ENCODE measurements at places on chromosomes 12 and 14.

DNA sequence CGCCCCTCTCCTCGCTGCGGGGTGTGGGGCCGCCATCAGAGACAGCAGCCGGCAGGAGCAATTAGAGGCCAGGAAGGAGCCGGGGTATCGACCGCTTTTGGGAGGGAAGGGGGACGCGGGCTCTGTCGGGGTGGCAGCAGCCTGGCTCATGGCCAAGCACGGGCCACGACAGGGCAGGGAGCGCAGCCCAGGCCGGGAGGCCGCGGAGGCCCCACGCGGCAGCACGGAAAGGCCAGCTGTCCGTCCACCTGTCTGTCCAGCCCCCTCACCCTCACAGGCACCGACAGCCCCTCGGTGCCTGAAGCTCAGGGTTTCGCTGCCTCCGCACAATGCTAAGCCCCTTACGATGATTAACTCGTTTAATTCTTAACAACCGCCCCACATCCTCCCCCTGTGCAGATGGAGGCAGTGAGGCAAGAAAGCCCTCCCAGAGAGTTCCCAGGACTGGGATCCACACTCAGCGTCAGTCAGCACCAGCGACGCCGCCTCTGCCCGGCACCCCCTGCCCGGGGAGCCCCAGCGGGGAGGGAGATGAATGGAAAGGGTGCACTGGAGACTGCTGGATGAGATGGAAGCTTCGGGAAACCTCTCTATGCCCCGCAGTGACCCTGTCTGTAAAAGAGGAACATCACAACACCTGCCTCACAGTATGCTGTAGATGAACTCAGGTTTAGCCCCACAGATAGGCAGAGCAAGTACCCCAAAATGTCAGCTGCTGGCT is 23.7 kb downstream of the NCOR2 start:
- DNase-seq, result no peak

- no peak for DNase-seq
Measured at GRCh38 chr14:105069871-105070759, 4.9 kb upstream of the GPR132 start.

- peak; percentile 37 for DNase-seq
Measured at GRCh38 chr14:104290058-104290667, 151.8 kb downstream of the KIF26A start.

- DNase-seq, result no peak
Measured at GRCh38 chr12:82688035-82688501, 1.4 kb downstream of the TMTC2 start.

GRCh38 chr12:45872446-45872845 is 117.9 kb downstream of the SCAF11 start:
- no peak for DNase-seq

DNA sequence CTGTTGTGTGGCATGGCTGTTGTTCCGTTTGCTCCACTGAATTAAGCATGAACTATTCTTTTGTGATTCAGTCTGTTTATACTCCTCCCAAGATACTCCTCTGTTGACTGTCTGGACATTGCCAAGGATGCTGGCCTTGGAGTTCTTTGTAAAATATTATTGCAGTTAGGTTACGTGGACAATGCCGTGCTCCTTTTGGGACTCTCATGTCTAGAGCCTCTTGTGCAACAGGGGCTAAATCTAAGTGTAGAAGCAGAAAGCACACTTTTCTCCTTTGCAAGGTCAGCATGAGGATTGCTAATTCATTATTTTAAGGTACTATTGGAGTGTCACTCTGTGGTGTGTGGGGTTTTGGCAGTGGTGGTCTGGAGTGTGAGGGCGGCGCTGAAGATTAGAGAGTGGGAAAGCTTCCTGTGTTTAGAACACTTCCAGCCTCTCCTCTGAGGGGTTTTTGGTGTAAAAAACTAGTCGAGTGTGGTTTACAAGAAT is 125.4 kb downstream of the SAMD4A start:
- DNase-seq, result no peak

GRCh38 chr12:100895192-100895591 is 100.6 kb downstream of the ANO4 start:
- no peak for DNase-seq

GRCh38 chr12:76799362-76799761 is 35.4 kb downstream of the ZDHHC17 start:
- DNase-seq, result no peak

DNA sequence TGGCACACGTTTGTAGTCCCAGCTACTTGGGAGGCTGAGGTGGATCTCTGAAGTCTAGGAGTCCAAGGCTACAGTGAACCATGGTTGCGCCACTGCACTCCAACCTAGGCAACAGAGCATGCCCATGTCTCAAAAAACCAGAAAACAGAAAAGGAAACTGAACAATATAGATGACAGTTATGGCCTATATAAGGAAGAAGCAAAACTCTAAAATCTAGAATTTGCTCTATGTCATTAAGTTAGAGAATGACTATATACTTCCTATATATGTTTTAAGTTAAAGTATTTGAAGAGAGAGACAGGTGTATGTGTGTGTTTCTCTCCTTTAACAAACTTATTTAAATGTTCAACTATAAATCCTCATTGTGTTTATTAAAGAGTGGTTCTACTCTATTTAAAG is 65.8 kb downstream of the MNAT1 start:
- no peak for DNase-seq

GRCh38 chr14:91330856-91331255 is 86.4 kb upstream of the GPR68 start:
- no peak for DNase-seq

- peak; percentile 20 for DNase-seq
Measured at GRCh38 chr12:131085125-131085815, 131.6 kb downstream of the ADGRD1 start.

GRCh38 chr12:49345825-49346658 is 646 bp upstream of the DNAJC22 start:
- no peak for DNase-seq

DNA sequence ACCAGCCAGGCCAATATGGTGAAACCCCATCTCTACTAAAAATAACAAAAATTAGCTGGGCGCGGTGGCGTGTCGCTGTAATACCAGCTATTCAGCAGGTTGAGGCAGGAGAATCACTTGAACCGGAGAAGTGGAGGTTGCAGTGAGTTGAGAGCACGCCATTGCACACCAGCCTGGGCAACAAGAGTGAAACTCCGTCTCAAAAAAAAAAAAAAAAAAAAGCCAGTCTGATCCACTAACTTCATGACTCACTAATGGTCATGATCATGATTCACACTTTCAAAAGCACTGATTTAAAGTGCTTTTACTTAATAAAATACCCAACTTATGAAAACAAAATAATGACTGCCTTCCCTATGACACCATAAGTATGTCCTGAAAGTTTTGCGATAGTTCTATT is 38.4 kb upstream of the CPM start:
- no peak for DNase-seq

- DNase-seq, result no peak
Measured at GRCh38 chr12:47219243-47219642, 139.5 kb upstream of the AMIGO2 start.

- DNase-seq, result peak; percentile 91
Measured at GRCh38 chr14:64764641-64765520, 60.7 kb downstream of the PLEKHG3 start.

GRCh38 chr12:23352670-23353069 is 596.8 kb downstream of the SOX5 start:
- no peak for DNase-seq

- DNase-seq, result no peak
Measured at GRCh38 chr12:131266591-131267467, 313.1 kb downstream of the ADGRD1 start.

GRCh38 chr12:27396216-27396815 is 50.2 kb upstream of the SMCO2 start:
- DNase-seq, result no peak

- no peak for DNase-seq
Measured at GRCh38 chr14:93725002-93725582, 63.2 kb downstream of the PRIMA1 start.

DNA sequence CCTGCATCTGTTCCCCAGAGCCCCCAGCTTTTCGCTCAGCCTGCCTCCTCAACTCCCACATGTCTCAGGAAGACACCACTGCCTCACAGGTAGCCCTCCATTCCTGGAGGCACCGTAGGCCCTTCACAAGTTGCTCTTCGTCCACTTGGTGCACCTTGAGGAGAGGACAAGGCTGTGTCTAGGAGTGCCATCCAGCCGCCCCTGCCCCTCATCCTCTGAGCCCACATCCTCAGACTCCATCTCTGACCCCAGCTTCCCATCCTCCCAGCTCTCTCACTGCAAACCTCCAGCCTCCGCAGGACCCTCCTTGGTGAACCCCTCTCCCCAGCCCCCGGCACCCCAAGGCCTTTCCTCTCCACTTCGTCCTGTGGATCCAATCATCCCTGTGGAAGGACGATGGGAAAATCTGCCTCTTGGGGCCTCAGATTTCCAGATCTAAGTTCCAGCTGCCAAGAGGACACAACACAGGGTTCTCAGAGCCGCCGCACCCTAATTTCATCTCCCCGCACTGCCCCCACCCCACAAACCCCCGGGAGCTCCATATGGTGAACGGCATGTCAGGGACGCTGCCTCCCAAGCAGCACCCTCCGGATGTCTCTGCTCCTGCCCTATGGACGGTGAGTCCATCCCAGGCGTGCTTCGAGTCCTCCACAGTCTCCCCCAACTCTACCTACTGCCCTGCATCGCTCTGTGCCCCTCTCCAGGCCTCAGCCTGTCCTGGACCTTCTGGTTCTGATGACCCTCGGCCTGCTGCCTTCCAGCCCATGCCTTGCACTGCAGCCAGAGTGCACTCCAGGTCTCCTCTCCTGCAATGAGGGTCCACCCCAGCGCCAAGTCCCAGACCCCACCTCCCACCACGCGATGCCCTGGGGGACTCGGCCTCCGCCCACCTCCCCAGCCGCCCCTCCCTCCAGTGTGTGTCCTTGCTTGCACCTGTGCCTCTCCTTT is 314.1 kb upstream of the DIO3 start:
- peak; percentile 59 for DNase-seq

DNA sequence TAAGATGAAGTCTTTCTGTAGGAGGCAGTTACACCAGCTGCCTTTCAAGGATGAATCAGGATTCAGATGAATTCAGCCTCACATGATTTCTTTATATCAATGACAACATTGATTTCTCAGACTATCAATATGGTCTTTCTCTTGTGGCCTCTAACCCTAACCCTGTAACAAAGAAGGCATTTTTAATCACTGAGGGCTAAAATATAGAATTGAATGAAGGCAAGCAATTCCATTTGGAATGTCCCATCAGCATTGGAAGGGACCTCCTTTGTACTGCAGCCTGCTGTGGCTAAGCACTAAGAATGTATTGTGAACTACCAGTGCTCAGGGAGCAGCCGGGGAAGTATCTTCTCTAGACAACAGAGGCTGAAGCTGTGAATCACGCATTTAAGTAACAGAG is 90.6 kb upstream of the FRMD6 start:
- DNase-seq, result no peak

DNA sequence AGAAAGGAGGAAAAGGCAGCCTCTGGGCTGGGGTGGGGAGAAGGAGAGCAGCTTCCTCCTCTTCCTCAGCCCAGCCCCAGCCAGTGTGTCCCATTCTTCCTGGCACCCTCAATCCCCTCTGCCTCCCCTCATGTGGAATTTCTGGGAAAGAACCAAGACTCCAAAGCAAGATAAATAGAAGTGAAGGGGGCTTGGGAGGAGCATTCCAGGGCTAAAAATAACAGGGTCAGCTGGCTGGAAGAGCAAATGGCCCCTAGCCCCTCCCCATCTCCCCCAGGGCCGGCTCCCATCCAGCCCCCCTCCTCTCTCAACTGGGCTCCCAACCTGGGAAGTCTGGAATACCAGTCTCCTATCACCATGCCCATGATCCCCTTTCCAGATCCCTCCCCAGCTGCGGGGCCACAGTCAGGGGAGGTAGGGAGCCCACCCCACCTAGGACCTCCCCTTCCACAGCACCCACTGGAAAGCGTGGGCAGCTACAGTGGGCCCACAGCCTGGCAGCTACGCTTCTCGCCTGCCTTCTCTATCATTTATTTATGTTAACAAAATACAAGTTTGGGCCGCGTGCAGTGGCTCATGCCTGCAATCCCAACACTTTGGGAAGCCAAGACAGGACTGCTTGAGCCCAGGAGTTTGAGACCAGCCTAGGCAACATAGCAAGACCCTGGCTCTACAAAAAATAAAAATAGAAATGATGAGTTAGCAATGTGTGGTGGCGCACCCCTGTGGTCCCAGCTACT is 88.3 kb downstream of the IRF2BPL start:
- no peak for DNase-seq

DNA sequence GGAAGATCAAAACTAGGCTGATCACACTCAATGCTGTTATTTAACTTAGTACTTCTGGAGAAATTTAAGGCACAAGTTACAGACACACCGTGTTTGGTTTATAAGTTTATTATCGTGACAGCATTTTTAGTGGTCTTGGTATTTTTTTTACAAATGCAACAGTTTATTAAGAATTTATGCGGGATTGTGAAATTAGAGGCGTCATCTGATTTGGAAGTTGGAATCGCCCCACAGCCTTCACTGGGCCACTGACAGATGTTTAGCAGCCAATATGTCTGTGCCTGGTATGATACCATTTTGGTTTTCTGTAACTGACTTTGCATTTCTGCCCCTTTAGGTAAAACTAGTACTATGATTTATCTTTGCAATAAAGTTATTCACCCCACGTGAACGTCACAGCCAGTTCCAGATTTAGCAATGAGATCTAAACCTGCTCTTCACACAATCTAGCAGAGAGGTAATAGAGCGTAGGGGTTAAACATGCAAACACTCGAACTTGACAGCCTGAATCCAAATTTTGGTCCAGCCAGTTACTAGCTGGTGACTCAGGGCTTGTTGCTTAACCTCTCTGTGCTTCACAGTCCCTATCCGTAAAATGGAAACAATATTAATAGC is 73.2 kb upstream of the SSTR1 start:
- no peak for DNase-seq

DNA sequence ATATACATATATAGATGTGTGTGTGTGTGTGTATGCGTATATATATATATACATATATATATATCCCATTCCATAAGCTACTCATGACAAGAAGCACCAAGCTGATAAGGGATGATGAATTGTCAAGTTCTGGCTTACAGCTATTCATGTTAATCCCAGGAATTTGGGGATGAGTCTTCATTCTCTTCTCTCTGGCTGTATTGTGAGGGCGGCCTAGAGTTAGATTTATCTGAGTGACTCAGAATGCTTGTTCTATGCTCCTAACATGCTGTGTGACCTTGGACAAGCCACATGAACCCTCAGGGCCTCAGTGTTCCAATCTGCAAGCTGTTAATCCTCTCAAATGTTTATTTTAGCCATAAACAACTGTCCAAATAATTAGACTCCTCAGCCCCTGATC is 749.0 kb downstream of the MED13L start:
- no peak for DNase-seq

GRCh38 chr12:41213107-41213506 is 25.0 kb downstream of the PDZRN4 start:
- no peak for DNase-seq
